ENCODE measurements at places on chromosomes 2 and 18.

DNA sequence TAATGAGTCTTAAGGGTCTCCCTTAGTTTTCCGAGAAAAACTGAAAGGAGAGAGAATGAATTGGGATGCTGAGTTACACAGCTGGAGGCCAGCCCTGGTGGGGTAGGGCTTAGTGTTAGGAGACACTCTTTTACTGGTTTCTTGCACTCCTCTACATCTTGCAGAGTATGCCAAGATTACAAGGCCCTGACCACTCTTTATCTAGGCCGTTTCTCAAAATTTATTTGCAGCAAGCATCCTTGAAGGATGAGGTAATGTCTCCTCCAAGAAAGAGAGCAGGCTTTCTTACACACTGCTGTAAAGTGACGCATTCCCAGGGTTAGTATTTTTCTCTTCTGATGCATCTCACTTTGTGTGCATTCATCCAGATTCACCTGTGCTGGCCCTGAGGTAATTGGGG, 166.2 kb downstream of the TDRD15 start:
- no peak for DNase-seq

DNA sequence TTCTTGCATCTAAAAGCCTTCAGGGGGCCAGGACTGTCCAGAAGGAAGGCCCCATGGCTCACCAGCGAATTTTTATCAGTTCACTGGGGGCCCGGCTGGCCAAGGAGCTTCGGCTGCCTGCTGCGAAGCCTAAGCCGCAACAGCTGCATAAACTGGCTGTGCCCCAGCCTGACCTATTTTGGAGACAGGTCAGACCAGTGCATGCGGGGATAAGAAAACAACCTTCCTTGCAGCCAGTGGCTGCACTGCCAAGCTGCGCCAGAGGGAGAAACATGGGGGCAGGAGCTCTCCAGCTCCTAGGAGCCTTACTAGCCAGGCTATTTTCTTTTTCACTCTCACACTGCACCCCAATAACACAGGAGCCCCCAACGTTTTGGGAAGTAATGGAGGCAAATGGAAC, 15.2 kb downstream of the PAX3 start:
- DNase-seq, result no peak

DNA sequence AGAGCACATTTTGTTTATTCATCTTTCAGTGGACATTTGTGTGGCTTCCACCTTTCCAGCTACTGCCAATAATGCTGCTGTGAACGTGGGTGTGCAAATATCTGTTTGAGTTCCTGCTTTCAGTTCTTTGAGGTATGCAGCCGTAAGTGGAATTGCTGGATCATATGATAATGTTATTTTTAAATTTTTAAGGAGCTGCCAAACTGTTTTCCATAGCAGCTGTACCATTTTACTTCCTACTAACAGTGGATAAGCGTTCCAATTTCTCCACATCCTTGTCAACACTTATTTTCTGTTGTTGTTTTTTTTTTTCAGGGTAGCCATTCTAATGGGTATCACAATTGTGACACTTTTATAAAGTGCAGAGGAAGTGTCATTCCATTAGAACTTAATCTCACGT, 162.5 kb downstream of the NCK2 start:
- no peak for DNase-seq

DNA sequence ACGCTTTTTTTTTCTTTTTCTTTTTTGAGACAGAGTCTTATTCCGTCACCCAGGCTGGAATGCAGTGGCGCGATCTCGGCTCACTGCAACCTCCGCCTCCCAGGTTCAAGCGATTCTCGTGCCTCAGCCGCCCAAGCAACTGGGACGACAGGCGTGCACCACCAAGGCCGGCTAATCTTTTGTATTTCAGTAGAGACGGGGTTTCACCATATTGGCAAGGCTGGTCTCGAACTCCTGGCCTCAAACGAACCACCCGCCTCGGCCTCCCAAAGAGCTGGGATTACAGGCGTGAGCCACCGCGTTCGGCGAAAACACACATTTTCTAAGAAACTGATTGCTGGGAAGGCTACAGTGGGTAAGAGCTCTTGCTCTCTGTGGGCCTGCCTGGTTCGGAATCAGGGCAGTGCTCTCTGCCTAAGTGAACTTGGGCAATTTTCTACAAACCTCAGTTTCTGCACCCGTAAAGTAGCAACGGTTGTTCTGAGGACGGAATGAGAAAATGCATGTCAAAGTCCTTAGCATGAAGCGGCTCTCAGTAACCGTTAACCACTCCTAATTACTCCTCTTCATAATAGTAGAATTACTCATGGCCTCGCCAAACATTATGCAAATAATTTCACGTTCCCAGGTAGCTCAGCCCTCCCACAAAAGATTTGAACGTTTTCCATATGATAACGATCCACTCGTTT, 1.0 kb upstream of the PMAIP1 start:
- no peak for DNase-seq

- DNase-seq, result peak; percentile 97
Observed at GRCh38 chr18:79405781-79406575, 10.2 kb downstream of the NFATC1 start.

DNA sequence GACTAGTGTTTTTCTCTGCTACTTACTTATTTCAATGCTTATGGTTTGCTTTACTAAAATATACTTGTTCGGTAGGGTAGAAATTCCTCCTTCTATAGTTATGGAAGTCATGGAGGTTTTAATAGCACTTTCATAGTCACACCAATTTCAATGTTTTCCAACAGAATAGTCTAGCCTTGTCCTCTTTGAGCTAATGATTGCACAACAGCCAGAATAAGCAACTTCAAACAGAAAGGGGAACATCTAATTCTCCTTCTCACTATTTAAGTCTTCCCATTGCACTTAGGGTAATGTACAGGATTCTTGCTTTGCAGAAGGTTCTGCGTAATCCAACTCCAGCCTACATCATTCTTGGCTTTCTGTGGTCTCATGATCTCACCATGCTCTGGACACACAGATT, 287.7 kb upstream of the GCFC2 start:
- DNase-seq, result no peak

- DNase-seq, result no peak
Observed at GRCh38 chr2:15812187-15812780, 128.1 kb upstream of the MYCN start.

GRCh38 chr18:68283834-68284233, 431.1 kb downstream of the TMX3 start:
- DNase-seq, result no peak

DNA sequence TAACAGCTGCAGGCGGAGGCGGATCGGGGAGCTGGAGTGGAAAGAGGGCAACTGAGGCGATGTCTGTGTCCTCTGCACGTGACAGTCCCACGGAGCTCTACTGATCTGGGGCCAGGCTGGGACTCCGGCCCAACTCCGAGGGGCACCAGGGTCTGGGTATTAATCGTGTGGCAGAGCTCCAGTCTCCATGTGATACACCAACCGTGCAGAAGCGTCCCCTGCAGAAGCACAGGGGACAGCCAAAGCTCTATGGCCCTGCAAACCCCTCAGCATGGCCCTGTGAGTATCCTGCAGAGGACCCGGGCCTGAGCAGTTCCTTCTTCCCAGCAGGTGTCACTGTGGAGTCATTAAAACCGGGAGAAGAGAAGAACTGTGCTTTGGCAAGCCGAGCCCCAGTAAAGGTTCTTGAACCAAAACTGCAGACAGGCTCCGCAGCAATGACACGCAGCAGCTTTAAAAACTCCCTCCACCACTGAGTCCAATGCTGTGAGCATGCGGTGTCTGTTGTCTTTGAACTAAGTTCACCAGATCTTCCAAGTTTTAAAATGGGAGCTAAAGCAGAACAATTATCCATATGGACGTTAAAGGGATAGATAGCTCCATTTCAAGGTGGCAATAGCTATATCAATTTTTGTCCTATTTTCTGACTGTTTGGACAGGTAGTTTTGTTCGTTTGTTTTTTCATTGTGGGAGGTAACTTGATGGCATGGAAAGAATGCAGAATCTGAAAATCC, 79.4 kb downstream of the TMEM182 start:
- no peak for DNase-seq
